AG04449 (cell line): ENCODE measurements at places on chromosomes 1 and 21.

DNA sequence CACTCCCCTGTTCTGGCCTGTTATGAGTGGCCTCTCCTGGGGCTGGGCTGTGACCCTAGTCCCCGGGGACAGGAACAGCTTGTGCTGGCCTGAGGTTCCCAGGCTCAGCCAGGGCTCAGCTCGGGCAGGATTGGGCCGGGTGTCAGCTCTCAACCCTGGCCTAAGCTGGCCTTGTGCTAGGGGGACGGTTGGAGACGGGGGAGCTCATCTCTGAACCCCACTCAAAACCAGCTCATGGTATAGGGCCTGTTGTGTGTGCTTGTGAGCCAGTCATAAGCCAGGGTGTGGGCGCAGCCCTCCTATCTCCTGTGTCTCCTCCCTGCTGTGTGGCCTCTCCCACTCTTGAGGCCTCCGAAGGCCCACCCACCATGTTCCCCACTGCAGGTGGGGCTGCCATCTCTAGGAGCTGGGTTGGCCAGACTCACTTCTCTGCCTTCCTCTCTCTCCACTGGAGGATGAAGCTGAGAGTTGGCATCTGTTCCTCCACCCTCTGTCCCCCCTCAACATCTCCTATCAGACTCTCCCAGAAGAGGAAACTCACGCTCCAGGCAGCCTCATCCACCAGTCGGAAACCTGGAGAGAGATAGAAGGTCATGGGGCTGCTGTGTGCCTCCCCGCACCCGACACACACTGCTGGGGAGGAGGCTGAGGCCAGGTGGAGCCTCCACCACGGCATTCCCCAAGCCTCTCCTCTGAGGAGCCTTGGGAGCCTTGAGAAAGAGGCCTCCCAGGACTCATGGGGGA lies 1.4 kb downstream of the PEAR1 start:
- DNase-seq = no peak

GRCh38 chr1:55746710-55747109 lies 531.5 kb upstream of the USP24 start:
- DNase-seq = no peak

- DNase-seq = no peak
Measured at GRCh38 chr1:40317394-40318074, 448 bp upstream of the COL9A2 start.

DNA sequence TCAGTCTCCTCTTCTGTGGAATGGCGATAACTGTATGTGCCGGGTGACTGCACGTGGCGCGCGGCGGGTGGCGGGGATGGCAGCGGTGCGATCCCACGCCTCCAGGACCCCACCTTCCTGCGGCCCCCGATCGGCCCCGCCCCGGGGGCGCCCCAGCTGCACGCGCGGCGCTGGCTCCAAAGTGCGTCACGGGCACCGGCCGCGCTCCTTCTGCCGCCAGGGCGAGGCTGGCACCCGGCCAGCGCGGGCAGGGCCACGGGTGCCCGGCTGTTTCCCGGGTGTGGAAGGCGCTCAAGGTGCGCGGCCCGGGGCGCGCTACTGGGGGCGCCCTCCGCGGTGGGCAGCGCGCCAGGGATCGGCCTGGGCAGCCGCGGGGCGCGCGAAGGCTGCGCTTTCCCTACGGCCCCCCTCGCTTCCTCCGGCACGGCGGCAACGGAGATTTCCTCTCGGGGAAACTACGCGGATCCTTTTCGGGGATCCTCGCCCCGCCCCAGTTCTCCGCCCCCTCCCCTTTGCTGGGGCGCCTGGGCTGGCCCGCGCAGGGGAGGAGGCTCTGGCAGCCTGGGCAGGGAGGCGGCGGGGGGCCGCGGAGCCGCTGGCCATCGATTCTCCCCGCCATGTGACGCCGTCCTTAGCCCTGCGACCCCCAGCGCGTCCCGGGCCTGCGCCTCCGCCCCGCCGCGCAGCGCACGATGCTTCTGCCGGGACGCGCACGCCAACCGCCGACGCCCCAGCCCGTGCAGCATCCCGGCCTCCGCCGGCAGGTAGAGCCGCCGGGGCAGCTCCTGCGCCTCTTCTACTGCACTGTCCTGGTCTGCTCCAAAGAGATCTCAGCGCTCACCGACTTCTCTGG lies at the start of gene EVA1C:
Gene EVA1C, plus strand, starts transcription at position 545 of the 853 bp plus-strand sequence. Its CDS starts 148 bp downstream, at position 693.
- no peak for DNase-seq

DNA sequence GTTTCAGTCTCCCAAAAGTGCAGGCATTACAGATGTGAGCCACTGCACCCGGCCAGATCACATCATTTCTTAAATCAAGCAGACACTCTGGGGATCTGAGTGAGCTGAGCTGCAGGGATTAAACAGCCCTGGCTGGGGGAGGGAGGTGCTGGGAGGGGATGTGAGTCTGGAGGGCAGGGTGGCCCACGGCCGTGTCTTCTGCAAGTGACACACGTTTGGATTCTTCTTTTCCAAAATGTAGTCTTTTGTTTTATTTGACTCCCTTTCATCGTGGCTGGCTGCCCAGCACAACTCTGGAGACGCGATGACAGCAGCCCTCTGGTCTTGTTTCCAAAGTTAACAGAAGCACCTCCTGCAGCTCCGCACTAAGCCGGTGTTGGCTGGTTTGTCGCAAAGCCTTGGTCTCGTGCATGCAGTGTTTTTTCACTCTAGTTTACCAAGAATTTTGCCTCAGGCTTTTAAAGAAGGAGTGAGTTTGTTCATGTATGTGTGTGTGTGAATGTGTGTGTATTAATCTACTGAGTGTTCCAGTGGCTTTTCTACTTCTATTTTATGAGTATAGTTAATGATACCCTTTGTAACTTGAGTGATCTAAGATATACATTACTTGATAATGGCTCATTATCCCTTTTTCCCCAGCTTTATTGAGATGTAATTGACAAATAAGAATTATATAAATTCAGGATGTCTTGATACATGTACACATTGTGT lies 2.8 kb upstream of the KRTAP10-5 start:
- DNase-seq = no peak

DNA sequence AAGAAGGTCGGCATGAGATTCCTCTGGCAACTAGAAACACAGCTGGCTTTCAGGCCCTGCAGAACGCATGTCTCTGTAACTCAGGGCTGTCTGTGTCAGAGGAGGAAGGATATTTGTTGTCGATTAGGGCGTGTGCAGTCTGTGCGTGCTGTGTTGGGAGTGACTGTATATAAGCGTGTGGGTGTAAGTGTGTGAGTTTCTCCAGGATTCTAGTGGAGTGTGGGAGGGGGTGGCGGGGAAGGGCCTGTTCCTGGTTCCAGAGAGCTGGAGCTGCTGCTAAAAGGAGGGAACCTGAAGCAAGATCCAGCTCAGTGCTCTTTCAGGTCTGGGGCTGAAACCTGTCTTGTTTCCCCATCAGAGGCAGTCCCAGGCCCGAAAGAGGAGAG lies 74.3 kb downstream of the SLC16A1 start:
- no peak for DNase-seq
